ENCODE measurements at places on chromosomes 6 and 20. TPM values are rescaled to one million over a fixed set of nuclear protein-coding genes. Genes with fewer than 3 reads are reported as not detected.

RSPH4A gene
- polyA plus RNA-seq: 0.76 TPM

- no peak for DNase-seq
Measured at GRCh38 chr6:108592371-108593337, 31.9 kb downstream of the FOXO3 start.

DNA sequence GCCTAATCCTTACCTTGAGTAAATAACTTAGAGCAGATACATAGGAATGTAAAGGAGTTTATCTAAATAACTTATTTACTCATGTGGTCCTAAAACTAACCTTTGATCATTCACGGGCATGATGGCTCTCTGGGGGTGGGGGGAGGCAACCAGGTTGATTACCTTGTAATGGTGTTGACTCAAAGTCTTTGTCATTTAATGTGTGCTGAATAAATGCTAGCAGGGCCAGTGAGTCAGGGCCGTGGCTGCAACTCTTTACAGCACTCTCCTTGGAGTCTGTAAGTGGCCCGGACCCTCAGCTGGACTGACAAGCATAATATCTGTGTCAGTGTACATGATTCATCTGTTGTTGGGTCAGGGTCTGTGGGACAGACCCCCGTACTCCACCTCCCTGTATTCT lies 203.0 kb downstream of the EPM2A start:
- no peak for DNase-seq

GRCh38 chr20:7274870-7275269 lies 507.4 kb downstream of the BMP2 start:
- no peak for DNase-seq

PPP1R10 gene
- polyA plus RNA-seq: 34.3 TPM

- DNase-seq: no peak
Measured at GRCh38 chr6:118203545-118203944, 296.5 kb downstream of the SLC35F1 start.

RIPOR2 gene
- polyA plus RNA-seq: 0.89 TPM

DNA sequence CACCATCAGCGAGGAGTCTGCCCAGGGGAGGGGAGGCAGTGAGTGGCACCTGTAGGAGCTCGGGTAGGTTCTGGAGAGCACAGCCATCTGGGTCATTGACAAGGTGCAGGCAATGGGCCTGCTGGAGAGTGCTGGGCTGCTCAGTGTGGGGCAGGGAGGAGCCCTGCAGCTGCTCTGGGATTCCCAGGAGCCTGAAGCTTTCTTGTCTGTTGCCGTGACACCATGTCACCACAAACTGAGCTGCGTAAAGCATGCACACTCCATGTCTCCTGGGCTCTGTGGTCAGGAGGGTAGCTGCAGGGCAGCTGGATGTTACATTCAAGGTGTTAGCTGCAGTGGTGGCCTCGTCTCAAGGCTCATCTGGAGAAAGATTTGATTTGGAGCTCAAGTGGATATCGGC lies 4.5 kb upstream of the SLC22A1 start:
- no peak for DNase-seq

FUT9 gene
- 0.91 TPM for polyA plus RNA-seq

SAMD3 gene
- 5.9 TPM for polyA plus RNA-seq

- DNase-seq: no peak
Measured at GRCh38 chr20:62997417-62998035, 9.2 kb downstream of the BHLHE23 start.

- DNase-seq: peak; percentile 33
Measured at GRCh38 chr6:52403627-52404026, 16.5 kb upstream of the EFHC1 start.

PPP1R11 gene
- 20.8 TPM for polyA plus RNA-seq

NKX2-4 gene
- polyA plus RNA-seq: not detected

- DNase-seq: no peak
Measured at GRCh38 chr6:149049230-149049629, 268.3 kb upstream of the TAB2 start.

GRCh38 chr6:107957308-107957908 lies 600 bp downstream of the SEC63 start:
- DNase-seq: peak; percentile 56

- DNase-seq: no peak
Measured at GRCh38 chr20:64069614-64070243, 6.7 kb downstream of the TCEA2 start.

TSPO2 gene
- 0.42 TPM for polyA plus RNA-seq

TMEM217 gene
- 1.7 TPM for polyA plus RNA-seq

DNA sequence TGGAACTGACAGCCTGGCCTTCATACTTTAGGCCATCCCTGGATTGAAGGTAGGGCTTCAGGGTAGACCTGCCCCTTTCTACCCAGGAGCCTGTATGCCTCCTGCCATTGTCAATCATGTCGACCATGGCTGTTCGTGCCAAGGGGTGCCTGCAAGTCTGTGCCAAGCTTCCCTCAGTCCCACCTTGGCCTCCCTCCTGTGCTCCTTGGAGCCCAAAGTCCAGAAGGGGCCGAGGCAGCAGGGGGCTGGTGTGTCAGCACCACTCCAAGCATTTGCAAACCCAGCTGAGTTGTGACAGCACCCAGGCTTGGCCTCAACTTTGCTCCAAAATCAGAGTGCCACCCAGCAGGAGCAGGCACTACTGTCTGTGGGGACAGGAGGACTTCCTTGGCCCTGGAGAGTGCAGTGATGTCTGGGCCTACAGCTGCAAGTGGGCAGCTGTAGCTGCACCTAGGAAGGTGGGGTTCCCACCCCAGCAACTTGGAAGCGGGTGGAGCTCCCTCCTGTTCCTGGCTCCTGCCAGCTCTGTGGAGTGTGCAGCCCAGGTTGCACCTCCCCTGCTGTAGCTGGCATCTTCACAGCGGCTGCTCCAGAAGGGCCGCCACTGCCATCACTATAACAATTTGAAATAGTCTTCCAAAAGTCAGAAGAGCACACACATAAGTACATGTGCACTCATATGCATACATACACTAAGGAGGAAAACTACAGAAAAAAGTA lies 1719.3 kb downstream of the HACE1 start:
- no peak for DNase-seq

CD109 gene
- 0.23 TPM for polyA plus RNA-seq

DNA sequence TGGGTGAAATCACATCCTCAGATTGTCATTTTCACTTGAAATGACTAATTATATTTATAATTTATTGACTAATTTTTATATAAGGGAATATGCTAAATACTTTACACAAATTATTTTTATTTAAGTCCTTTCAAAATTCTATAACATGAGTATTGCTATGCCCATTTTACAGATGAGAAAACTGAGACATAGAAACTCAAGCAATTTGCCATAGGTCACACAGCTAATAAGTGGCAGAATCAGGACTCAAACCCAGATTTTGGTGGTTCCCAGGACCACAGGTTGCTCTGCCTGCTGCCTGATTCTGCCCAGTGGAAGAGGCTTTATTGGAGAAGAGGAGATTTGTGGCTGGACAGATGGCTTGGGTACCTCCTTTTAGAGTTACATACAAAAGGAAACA lies 4.9 kb downstream of the ALDH8A1 start:
- no peak for DNase-seq

GRCh38 chr6:53646606-53647005 lies 18.9 kb downstream of the KLHL31 start:
- DNase-seq: no peak

BCAS1 gene
- 0.70 TPM for polyA plus RNA-seq

GRCh38 chr6:147744012-147744411 lies 235.5 kb downstream of the SAMD5 start:
- DNase-seq: no peak

- no peak for DNase-seq
Measured at GRCh38 chr6:32623693-32624092, 13.5 kb upstream of the HLA-DQA1 start.

NFATC2 gene
- polyA plus RNA-seq: 2.8 TPM

DNA sequence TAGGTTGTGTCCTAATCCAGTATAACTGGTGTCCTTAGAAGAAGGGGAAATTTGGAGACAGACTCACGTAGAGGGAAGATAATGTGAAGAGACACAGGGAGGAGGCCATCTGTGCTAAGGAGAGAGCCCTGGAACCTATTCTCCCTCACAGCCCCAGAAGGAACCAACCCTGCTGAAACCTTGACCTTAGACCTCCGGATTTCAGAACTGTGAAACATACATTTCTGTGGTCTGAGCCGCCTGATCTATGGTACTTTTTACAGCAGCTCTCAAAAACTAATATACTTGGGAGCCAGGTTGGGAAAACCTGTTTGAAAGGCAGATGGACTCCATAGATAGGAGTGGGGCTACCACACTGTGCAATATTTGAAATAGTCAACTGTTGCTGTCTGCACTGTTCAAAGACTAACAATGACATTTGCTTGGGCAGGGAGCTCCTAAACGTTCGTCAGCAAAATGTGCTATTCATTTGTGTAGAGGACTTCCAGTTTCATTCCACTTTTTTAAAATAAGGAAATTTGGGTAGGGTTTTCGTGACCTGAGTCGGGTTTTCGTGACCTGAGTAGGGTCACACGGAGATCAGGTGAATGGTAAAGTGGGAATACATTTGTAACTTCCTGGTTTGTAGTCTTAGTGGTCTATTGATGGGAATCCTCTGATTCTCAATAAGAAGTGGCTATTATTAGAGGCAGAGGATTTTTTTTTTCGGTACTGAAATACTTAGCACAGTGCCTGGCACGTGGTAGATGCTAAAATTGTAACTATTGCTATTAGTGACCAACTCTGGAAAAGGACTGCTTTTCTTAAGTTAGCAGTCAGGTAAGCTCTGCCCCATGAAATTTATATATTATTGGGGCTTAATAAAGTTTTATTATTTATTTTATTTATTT lies 11.4 kb downstream of the TAGAP start:
- no peak for DNase-seq

DNA sequence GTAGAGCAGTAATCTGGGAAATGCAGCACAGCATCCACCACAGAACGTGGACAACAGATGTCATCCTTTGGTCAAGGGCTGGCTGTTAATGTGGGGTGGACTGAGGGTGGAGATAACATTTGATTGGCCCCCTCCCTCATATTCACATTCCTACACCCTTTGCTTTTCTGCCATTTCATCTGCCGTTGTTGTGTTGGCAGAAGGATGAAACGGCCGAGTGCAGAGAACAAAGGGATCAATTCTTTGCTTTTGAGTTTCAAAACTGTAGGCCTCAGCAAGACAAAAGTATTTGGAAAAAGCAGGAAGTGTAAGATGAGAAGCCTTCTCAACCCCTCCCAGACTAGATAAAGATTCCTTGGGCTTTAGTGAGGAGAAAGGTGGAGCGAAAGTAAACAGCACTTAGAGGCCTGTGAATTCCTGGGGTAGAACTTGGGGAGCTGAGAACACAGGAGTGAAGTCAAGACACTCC lies 74.2 kb upstream of the PHIP start:
- DNase-seq: no peak

- DNase-seq: no peak
Measured at GRCh38 chr20:14334306-14334930, 3.0 kb downstream of the FLRT3 start.

- no peak for DNase-seq
Measured at GRCh38 chr6:74431873-74432580, 736.0 kb downstream of the CD109 start.

GNAS-AS1 gene
- 2.8 TPM for polyA plus RNA-seq

- DNase-seq: no peak
Measured at GRCh38 chr6:41352396-41352795, 17.0 kb downstream of the NCR2 start.

GRCh38 chr6:148934539-148934938 lies 187.7 kb downstream of the UST start:
- DNase-seq: no peak

DNA sequence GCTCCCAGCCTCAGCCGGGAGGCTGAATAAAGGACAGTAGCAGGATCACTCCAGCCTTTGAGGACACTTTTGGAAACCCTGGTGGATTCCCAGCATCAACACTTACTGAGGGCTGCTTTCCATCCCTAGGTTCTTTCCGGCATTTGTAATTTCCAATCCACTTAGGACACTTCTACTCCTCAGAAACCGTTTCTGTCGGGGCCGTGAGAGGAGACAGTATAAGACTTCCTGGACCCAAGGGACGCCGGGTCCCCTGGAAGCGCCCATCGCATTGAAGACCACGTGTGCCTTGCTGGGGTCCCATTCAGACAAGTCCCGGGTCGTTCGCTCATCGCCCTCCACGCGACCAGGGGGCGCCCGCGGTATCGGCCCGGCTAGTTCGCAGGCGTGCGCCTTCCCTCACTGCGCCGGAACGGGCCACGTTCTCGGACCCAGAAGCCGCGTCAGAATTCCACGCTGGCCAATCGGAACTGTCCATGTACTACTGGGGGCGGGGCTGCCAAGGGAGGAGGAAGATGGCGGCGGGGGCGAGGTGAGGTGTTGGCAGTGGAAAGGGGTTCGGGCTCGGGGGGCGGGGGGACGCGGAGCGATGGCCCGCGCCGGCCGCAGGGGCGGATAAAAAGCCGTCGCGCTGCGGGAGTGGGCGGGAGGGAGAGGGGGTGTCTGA lies at the start of gene NUS1:
Gene NUS1, plus strand, starts transcription at position 479 of the 667 bp plus-strand sequence. CDS start 202 bp downstream, outside the sequence.
- DNase-seq: peak; percentile 97

DNA sequence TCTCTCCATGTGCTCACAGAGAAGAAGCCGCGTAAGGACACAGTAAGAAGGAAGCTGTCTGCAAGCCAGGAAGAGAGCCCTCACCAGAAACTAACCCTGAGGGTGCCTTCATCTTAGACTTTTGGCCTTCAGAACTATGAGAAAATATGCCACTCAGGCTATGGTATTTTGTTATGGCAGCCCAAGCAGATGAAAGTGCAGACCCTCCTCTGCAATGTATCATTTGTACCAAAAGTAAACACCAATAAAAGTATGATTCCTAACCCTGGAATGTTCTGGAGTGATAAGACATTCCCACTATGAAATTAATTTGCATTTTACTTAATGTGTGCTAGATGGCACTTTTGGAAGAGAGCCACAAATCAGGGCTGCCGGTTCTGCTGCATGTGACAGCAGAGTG lies 594.3 kb downstream of the UTRN start:
- no peak for DNase-seq

Measured in pancreas (tissue), 10 donors.